Coronary artery (tissue), 2 donors: ENCODE measurements at places on chromosomes 13 and 19.

GRCh38 chr19:47973529-47973928 is 18.4 kb downstream of the BSPH1 start:
- DNase-seq = no peak

DNA sequence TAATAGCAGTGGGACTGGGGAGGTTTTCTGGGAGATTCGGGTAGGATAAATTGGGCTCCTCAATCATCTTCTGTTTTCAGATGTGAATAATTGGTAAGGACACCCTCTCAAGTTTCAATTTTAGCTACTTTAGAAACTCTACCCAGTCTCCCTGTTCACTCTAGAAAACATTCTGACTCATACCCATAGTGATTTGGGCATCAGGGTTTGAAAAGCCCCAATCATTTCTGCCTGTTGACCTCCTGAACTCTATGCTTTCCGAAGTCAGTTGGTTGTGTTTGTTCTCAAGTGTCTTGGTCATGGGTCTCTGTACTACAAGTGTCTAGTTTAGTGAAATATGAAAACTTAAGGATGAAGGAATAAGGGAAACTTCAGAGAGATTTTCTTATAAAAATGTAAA is 911.3 kb upstream of the GPC6 start:
- DNase-seq = no peak

GRCh38 chr13:77349365-77349764 is 22.5 kb upstream of the MYCBP2 start:
- DNase-seq = no peak

- no peak for DNase-seq
Measured at GRCh38 chr13:76656056-76656455, 230.1 kb downstream of the KCTD12 start.
